Neural crest cell (in vitro differentiated cells): ENCODE measurements at places on chromosomes 13 and 19. TPM values are rescaled to one million over a fixed set of nuclear protein-coding genes. Genes with fewer than 3 reads are reported as not detected.

DNA sequence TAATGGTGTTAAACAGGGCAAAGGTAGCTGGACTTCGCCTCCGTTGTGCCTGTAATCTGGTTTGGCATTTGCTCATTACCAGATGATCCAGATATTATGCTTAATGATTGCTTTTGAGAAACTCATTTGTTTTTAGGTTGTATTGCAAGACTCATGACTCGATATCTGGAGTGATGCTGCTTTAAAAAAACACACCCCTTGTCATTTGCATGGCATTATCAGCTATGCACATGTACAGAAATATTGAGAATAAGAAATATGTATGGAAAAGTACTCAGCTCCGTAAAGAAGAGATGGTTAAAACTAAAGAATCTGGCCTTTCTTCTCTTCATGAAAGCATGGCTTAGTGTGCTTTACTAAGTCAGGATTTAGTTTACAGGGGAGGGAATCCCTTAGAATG, 95.0 kb downstream of the ARHGEF7 start:
- no peak for DNase-seq

The OR7D2 gene
- total RNA-seq = 1.6 and 1.9 TPM in 2 replicates

- DNase-seq = no peak
Observed at GRCh38 chr13:100203696-100204367, 114.9 kb downstream of the PCCA start.

The ZNF625 gene
- 22.8 and 29.0 TPM in 2 replicates for total RNA-seq

DNA sequence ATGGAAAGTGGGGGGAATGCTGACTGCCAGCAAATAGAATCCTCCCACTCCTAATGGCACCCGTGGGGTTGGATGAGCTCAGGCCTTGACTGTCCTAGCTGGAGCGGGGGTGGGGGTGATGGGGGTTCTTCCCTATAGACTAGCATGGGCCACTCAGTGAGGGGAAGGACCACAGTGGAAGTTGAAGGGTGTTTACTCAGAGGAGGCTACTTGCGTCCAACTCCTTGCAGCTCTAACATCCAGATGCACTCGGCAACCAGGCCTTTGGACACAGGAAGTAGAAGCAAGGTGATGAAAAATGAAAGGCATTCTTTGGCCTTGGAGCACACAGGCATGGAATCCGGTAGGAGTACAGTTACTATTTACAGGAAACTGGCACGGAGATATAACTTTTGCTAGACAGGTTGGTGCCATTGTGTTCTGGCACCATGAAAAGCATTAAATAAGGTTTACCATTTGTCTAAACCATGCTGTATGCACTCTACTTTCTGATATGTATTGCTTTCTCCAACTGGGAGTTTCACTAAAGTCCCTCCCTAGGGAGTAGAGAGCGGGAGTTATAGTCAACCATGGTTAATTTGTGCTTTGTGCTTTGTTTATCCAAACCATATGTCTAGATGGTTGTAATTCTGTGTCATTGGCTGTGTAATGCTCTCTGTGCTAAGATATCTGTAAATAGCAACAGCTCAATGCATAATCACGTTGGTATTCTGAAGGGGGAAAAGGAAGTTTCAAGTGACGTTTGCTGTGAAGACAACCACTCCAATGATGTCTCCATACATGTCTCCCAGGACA, 125.3 kb downstream of the TSHZ3 start:
- no peak for DNase-seq

DNA sequence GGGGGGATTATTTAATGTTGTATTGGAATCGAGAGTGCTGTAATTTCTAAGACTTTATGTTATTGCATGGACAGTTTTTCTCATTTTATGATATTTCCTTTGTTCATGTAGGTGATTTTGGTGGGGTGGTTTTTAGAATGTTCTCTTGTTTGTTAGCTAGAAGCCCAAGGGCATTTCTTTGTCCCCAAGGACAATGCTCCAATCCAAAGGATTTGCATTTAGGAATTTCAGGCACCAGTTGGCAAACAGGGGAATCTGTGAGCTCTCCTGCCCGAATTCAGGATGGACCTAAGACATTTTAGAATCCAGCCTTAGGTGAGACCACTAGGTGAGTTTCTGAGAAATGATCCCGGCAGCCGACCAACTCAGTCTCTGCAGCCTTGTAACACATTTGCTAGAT, 324.9 kb downstream of the KCNRG start:
- DNase-seq = no peak

DNA sequence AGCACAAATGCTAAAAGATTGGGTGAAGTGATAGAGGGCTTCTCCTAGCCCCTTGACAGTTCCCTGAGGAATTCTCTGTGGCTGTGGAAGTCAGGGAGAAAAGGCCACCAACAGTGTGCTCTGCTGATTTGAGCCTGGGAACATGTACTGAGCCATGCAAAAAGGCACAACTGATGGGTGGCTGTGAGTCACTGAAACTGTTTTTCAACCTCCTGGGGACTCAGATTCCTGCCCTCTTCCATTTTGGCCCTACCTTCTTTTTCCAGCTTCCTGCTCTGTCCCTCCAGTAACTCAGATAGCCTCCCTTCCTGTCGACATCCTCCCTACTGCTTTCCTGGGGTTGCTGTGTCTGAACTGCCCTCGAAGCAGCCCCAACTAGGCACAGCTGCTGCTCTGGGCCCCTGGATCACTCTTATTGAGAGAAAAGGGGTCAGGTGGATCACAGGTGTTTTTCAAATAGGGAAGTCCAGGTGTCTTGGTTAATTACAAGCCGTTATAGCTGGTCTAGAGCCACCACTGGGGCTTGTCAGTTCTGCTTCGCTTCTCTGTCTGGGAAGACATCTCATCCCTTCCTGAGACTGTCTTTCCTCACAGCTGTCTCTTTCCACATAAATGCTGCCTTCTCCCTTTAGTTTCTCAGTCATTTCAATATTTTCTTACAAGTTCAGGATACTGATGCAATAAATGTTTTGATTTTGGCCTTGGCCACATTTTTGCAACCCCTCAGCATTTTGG, 13.7 kb downstream of the FAM124A start:
- DNase-seq = no peak

- no peak for DNase-seq
Observed at GRCh38 chr19:44817725-44818465, 9.0 kb downstream of the BCAM start.

GRCh38 chr13:104593251-104593576, 1527.0 kb upstream of the SLC10A2 start:
- no peak for DNase-seq

GRCh38 chr13:104593693-104594092, 1527.5 kb upstream of the SLC10A2 start:
- no peak for DNase-seq

The SMIM24 gene
- not detected in 2 replicates for total RNA-seq

- no peak for DNase-seq
Observed at GRCh38 chr13:30810261-30810701, 74.9 kb downstream of the ALOX5AP start.
